ENCODE measurements at places on chromosomes 6 and 20.

DNA sequence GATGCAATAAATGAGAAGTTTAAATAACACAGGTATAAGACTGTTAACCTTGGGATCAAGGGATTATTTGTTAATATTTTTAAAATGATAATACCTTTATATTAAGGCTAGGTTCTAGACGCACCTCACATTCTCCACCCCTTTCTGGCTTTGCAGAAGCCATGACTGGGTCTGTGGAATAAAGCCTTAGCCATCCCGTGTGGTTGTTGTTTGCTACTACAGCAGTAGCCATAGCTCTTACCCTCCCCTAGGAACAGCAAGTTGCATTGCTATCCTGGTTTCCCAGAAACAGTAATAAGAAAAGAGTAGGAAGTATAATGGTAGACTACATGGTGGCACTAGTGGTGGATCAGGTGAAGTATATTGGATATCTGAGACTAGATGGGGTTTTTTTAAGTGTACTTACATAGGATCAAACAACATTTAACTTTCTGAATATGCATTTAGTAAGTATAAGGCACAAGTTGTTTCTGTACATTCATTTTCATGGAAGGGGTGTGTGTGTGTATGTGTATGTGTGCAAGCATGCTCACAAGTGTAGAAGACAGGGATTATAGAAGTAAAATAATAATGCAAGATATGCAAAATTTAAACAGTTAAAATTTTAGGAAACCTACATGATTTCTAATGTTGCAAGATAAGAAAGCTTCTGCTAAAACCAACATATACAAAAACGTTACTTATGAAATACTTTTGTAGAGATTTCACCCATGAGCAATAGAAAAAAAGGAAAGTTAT, 384.2 kb downstream of the PRKN start:
- no peak for DNase-seq

- DNase-seq: no peak
Observed at GRCh38 chr6:107604549-107604948, 114.6 kb downstream of the SOBP start.

- no peak for DNase-seq
Observed at GRCh38 chr6:39197521-39197920, 31.8 kb downstream of the KCNK5 start.

DNA sequence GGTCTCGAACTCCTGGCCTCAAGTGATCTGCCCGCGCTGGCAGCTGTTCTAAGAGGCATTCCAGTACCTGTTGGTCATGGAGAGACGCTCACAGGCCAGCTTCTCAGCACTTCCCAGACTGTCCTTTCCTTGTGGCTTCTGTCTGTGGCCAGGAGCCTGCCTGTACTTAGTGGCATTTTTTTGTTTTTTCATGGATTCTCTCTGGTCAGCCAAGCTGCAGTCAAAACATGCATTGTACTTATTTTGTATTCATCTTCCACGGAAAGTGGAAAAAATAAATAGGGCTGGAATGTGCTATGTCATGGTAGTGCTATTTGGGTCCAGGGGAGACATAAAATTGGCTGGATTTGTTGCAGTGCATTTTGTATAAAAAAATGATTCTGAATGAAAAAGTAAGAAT, 29.1 kb downstream of the ZDHHC14 start:
- peak; percentile 6 for DNase-seq
